ENCODE measurements at places on chromosomes 3 and 15.
A peak's percentile ranks its signal among the peaks of the same experiment; 100 is the strongest.

- no peak for DNase-seq
- H3K4me3 ChIP-seq, result no peak overlapping the region
- H3K27ac ChIP-seq, result no peak overlapping the region
- H3K27me3 ChIP-seq, result no peaks in the 10 kb centered on the region
These were observed 5.0 kb downstream of the RPLP1 start for GRCh38 chr15:69457304-69458280.

GRCh38 chr3:187518616-187519015, 150.4 kb downstream of the RTP4 start:
- H3K27ac ChIP-seq, result no peak overlapping the region
- no peaks in the 10 kb centered on the region for H3K36me3 ChIP-seq

- DNase-seq, result no peak
These were observed 81.9 kb upstream of the CDV3 start for GRCh38 chr3:133491481-133492059.

DNA sequence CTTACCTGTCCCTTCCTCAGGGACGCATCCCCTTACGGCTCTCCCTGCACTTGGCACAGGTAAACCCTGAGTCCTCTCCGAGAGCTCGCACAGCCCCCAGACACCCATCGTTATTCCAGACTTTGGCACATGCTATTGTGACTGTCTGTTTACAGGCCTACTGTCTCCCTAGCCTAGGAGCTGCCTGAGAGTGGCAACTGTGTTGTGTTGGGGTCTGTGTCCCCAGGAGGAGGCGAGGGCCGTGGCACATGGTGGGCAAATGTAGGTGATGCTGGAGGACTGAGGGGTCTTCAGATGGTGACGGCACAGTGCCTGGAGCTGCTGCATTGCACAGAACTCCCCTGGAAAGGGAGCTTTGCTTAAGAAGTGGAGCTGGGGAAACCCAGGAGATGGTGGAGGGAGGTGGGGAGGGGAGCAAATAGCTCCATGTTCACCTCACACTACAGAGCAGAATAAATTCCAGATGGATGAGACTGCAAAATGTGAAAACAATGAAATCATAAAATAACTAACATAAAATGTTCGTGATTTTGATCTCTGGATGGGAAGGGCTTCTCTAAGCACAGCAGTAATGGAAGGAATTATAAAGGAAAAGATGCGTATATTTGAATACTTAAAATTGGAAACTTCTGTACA, 96.5 kb downstream of the SMAD6 start:
- no peaks in the 10 kb centered on the region for H3K36me3 ChIP-seq
- no peak overlapping the region for H3K27ac ChIP-seq
- no peak for DNase-seq
- H3K4me3 ChIP-seq, result no peak overlapping the region

DNA sequence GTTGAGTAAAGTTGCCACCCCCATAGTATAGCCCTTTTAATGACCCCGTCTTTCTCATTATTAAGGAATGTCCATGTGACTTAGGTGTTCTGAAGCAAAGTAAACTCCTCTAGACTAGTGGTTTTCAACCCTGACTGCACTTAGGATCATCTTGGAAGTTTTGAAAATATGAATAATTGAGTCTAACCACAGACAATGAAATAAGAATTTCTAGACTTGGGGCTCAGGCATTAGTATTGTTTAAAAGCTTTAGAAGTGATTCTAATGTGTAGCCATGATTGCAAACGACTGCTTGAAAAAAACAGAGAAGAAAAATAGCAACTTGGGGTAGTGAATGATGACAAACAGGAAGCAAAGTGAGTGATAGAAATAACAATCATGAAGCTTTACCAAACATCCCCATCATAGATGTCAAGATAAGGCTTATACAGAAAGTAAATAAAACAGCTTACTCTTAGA, 35.0 kb downstream of the ALCAM start:
- H3K4me3 ChIP-seq, result no peak overlapping the region
- no peaks in the 10 kb centered on the region for H3K27me3 ChIP-seq
- no peaks in the 10 kb centered on the region for H3K36me3 ChIP-seq

GRCh38 chr3:56453011-56453410, 15.3 kb downstream of the ERC2 start:
- no peak overlapping the region for H3K4me3 ChIP-seq
- H3K4me1 ChIP-seq, result no peaks in the 10 kb centered on the region
- H3K27me3 ChIP-seq, result no peaks in the 10 kb centered on the region
- no peak overlapping the region for H3K27ac ChIP-seq
- no peak for DNase-seq

GRCh38 chr15:95857758-95858157, 472.7 kb upstream of the NR2F2 start:
- H3K4me3 ChIP-seq, result no peak overlapping the region
- H3K27me3 ChIP-seq, result no peaks in the 10 kb centered on the region
- no peak overlapping the region for H3K27ac ChIP-seq
- H3K4me1 ChIP-seq, result no peaks in the 10 kb centered on the region

GRCh38 chr3:75863878-75864277, 78.5 kb upstream of the ZNF717 start:
- no peaks in the 10 kb centered on the region for H3K4me1 ChIP-seq
- no peak overlapping the region for H3K27ac ChIP-seq
- no peaks in the 10 kb centered on the region for H3K27me3 ChIP-seq
- no peak for DNase-seq
- H3K36me3 ChIP-seq, result no peaks in the 10 kb centered on the region

DNA sequence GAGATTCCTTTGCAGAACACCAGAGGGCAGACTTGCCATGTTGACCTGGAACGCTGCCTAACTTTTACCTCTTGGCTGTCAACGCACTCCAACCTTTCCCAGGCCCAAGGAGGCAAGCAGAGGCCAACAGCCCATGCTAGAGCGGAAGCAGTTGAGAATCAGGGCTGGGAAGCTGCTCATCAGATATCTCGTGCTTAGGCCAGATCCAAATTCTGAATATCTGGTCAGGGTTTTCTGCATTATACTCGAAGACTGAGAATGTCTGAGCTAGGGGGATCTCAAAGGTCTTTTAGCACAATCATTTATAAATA, 2.5 kb downstream of the XIRP1 start:
- no peak overlapping the region for H3K27ac ChIP-seq
- H3K36me3 ChIP-seq, result no peaks in the 10 kb centered on the region
- H3K4me3 ChIP-seq, result no peak overlapping the region
- peak; percentile 29 for DNase-seq

- no peak overlapping the region for H3K4me3 ChIP-seq
- H3K27me3 ChIP-seq, result no peaks in the 10 kb centered on the region
- no peaks in the 10 kb centered on the region for H3K36me3 ChIP-seq
- H3K4me1 ChIP-seq, result no peaks in the 10 kb centered on the region
- H3K27ac ChIP-seq, result no peak overlapping the region
- DNase-seq, result no peak
These were observed 118.6 kb downstream of the PGPEP1L start for GRCh38 chr15:98888820-98889479.

DNA sequence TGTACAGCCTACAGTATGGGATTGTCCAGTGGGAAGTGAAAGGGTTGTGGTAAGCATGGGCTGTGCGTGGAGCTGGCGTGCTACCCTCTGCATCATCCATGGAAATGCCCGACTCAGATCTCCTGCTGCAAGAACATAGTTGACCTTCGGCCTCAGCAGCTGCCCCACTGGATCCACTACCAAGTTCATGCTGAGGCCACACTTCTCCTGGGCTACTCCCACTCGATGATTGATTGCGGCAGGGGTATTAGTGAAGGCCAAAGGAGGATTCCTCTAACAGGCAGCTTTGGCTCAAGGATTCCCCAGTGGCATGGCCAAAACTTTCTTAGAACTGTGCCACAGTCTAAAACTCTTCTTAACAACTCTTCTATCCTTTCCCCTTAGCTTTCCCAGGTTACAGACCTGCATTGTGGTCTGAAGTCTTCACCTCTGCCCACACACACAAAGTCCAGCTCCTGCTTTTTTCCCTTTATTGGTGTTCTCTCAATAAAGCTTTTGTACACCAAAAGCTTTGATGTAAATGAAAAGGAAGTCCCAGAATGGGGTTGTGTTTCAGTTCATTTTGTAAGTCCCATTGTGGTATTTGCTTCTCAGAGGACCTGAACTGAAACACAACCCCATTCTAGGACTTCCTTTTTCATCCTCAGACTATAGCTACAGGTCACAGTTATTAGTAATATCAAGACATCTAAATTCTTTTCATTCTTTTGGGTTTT, 4.9 kb upstream of the TBC1D5 start:
- no peak overlapping the region for H3K4me3 ChIP-seq
- no peak overlapping the region for H3K27ac ChIP-seq
- no peak for DNase-seq

All from effector memory CD4-positive, alpha-beta T cell (primary cell).